ENCODE measurements at places on chromosomes 4 and X. TPM values are rescaled to one million over a fixed set of nuclear protein-coding genes. Genes with fewer than 3 reads are reported as not detected.

- DNase-seq, result no peak
Measured at GRCh38 chr4:22676063-22676462, 16.7 kb upstream of the GBA3 start.

DNA sequence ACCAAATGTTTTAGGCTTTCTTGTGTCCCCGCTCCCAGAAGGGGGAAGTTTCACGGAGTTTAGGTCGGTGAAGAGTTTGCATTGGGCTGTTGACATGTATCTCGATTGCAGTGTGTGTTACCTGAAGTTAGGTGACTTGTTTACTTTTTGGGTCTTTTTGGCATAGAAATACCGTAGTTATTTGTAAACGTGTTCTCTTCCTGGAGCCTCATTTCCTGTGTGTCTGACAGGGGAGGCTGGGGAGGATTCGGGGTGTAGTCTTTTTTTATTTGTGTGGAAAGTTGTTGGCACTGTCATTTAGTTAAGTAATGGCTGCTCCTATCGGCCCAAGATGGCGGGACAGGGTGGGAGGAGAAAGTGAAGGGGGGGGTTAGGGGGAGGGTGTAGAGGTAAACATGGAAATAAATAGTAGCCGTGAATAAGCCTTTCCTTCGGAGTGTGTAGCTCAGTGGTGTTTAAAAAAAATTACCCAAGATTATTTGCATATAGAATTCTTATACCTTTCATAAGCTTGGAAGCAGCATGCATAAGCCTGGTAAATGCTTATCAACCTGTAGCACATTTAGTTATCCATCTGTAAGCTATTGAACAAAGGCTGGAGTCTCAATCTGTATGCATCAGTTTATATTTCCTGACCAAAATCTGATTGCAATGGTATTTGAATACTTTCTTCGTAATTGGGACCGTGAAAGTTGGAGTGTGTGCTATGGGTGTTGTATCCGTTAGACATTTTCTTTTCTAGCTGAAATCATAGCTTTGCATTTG, 1.6 kb downstream of the KDM6A start:
- peak; percentile 52 for DNase-seq

The RBMXL3 gene
- not detected for total RNA-seq

DNA sequence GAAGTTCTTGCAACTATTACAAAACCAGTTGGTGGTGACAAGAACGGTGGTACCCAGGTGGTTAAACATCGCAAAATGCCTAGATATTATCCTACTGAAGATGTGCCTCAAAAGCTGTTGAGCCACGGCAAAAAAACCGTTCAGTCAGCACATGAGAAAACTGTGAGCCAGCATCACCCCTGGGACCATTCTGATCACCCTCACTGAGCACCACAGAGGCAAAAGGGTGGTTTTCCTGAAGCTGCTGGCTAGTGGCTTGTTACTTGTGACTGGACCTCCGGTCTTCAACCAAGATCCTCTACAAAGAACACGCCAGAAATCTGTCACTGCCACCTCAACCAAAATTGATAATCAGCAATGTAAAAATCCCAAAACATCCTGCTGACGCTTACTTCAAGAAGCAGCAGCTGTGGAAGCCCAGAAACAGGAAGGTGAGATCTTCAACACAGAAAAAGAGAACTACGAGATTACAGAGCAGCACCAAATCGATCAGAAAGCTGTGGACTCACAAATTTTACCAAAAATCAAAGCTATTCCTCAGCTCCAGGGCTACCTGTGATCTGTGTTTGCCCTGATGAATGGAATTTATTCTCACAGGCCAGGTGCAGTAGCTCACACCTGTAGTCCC, 21.4 kb upstream of the SLC10A6 start:
- no peak for DNase-seq

The CACNA1F gene
- total RNA-seq, result 1.0 TPM

- DNase-seq, result no peak
Measured at GRCh38 chr4:174340714-174341113, 57.0 kb downstream of the CEP44 start.

DNA sequence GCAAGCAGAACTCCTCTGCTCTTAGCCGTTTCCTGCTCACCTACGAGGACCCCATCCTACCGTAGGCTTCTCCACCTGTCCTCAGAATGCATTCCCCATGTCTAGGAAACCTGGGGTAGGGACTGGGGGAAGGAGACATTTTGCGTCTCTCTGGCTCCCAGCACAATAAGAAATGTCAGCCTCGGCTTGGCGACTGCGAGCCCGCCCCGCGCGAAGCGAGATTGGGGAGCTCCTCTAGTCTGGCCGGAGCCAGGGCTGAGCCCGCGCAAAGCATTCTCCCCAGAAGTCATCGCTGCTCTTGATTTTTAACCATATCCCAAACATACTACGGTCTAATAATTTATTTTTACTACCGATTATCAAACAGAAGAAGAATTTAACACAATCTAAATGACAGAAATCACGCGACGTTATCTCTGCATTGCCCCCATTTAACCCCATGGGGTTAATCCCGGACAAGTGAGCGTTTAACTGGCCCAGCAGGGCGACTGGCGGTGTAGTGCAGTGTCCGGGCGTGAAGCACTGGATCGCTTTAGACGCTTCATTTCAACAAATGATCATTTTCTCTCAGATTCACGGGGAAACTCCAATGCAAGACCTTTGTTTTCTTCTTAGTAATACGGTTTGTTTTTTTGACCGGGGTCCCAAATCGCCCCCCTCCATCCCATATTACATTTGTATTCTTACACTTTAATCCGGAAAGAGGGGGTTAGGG, 8.0 kb upstream of the PITX2 start:
- no peak for DNase-seq

GRCh38 chr4:83657336-83657735, 121.4 kb downstream of the GPAT3 start:
- no peak for DNase-seq

DNA sequence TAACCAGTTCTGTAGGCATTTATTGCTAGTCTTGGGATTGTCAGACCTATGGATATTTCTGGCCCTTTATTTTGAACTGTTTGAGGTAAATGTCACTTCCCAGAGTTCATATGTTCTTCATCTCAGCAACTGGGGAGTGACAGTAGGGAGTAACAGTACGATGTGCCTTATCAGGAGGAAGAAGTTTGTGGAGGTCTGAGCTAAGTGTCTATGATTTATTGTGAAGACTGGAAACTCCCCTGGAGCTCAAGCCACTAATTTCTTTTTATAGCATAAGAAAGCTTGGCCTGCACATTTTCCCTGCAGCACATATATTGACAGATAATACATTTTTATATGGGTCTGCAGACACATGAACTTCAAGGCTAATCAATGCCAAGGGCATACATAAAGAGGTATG, 383.8 kb downstream of the GRXCR1 start:
- no peak for DNase-seq

The OGT gene
- 307 TPM for total RNA-seq

The GYPB gene
- not detected for total RNA-seq

GRCh38 chrX:153800177-153800722, 5.8 kb downstream of the SSR4 start:
- no peak for DNase-seq

GRCh38 chr4:16608123-16608522, 290.3 kb downstream of the LDB2 start:
- no peak for DNase-seq

DNA sequence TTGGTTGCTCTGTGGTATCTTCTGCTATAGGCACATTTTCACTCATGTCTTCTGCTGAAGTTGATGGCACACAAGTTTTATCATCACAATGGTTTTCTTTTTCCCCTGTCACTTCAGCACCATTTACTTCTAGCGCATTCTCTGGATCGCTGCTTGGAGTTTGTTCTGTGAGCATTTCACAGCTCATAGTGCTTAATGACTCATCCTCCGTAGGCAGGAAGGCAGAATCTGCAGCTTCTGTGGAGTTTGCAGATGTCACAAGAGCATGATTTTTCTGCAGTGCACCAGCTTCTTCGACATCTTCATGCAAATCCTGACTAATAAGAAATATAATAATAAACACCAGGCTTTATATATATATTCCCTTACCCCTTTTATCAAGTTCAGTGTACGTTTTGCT, 83.6 kb downstream of the CHM start:
- DNase-seq, result no peak

Measured in activated naive CD4-positive, alpha-beta T cell treated with anti-CD3 and anti-CD28 coated beads for 36 hours (primary cell).